ENCODE measurements at places on chromosomes 6 and 20.

DNA sequence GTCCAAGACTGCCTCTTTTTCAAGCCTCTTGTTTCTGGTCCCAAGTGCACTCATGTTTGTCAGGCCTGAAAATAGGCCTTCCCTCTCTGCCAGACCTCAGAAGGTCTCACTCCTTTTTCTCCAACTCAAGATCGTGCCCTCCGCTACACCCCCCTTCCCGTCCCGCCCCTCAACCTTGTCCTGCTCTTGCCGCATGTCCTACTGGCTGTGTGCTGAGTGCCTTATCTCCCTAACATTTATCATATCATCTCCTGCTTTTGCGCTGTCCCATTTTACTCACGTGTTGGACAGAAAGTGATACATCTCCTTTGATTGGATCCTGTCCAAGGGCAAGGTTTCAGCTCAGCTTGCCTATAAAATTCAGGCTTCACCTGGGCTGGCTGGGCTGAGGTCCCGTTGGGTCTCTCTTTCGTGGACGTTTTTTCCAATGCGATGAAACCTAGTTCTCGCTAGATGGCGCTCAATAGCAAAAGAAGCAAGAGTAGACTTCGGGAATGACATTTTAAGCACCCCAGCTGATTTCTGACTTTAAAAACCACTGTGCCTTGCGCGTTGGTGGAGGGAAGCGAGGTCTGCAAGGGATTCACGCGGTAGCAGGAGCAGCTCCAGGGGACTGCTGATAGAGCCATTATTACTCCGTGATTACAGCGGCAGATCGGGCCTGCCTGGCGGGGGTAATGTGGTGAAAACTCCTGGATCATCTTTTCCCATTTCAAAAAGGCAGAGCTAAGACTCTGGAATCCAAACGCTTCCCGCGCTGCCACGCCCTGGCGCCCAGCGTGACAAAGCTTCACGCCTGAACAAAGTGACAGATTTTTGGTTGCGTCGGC lies 137.6 kb downstream of the IMPG1 start:
- peak; percentile 44 for DNase-seq

DNA sequence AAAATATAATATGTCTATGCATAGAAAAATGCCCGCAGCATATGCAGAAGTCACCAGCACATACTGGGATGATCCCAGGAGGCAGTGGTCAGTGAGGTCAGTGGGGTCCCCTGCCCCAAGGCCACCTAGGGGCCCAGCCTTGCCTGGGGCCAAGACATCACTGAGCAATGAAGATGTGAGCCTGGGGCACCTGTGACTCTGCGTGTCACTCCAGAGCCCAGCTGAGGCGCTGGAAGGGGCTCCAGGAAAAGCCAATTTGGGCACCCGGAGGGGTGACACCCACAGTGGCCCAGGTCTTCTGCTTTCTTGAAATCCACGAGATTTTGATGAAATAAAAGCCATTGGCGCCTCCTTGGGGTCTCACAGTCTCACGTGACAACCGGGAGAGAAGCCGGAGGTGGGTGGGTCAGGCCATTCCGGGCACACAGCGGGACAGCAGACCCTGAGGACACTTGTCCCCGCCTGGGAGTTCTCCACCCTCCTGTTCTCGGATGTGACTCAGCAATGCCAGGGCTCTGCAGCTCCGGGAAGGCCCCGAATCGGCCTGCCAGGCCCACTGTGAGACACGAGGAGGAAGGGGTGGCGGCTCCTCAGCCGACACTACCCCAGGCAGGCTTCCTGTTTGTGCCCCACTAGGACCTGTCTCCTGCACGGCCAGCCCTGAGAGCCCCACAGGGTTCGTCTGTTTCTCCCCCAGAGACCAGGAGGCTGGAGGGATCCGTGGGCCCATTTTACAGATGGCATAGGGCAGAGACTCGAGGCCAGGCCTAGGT lies 24.4 kb upstream of the SLCO4A1 start:
- no peak for DNase-seq

DNA sequence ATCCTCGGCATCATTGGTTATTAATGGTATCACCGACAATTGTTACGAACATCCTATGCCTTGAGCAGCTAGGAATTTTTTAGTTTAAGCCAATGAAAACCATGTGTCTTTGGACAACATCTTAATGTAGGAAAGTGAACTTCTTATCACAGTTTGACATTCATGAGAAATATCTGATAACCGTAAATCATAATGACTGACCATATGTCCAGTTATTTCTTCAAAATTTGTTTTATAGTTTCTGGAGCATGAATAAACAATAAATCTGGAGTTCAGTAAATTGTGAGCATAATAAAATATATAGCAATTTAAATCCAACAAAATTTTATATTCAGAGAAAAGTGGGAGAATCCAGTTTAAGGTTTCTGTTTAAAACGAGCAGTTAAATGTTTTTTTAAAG lies 970.1 kb upstream of the ADGRB3 start:
- DNase-seq: no peak

DNA sequence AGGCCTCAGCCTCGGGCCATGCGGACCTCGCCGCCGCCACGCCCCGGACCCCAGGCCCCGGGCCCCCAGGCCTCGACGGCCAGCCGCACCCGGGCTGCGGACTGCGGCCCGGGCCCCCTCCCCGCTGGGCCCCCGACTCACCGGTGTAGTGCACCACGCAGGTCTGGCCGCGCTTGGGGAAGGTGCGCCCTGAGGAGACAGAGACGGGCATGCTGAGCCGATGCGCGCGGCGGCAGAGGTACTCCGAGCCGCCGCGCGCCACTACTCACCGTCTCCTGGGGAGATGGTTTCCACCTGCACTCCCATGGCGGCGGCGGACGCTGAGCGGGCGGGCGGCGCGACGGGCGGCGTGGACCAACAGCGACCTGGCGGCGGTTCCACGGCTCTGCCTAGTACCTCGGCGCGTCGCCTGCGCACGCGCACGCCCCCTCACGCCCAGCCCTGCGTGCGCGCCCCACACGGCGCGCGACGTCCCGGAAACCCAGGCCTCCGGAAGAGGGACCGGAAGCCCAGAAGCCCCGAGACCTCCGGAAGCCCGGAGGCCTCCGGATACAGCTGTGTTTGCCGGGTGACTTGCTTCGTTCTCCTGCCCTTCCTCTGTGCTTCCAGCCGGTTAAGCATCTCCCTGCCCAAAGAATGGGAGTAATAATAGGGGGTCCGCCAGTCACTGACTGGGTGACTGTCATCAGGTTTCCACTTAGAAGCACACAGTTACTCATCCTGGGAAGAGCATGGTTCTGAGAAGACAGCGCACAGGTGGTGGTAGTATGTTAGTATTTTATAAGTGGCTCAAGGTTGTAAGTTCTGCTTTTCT lies at the start of gene FKBP1A:
FKBP1A (minus strand) TSS at position 362 of the 814 bp plus-strand sequence; CDS start at position 306, 56 bp downstream.
- peak; percentile 71 for DNase-seq

- DNase-seq: no peak
These were observed 535 bp upstream of the CCDC170 start for GRCh38 chr6:151493161-151493803.

GRCh38 chr6:26163427-26164119 lies 76.3 kb downstream of the HFE start:
- no peak for DNase-seq

GRCh38 chr6:20148433-20148832 lies 63.8 kb downstream of the MBOAT1 start:
- no peak for DNase-seq

DNA sequence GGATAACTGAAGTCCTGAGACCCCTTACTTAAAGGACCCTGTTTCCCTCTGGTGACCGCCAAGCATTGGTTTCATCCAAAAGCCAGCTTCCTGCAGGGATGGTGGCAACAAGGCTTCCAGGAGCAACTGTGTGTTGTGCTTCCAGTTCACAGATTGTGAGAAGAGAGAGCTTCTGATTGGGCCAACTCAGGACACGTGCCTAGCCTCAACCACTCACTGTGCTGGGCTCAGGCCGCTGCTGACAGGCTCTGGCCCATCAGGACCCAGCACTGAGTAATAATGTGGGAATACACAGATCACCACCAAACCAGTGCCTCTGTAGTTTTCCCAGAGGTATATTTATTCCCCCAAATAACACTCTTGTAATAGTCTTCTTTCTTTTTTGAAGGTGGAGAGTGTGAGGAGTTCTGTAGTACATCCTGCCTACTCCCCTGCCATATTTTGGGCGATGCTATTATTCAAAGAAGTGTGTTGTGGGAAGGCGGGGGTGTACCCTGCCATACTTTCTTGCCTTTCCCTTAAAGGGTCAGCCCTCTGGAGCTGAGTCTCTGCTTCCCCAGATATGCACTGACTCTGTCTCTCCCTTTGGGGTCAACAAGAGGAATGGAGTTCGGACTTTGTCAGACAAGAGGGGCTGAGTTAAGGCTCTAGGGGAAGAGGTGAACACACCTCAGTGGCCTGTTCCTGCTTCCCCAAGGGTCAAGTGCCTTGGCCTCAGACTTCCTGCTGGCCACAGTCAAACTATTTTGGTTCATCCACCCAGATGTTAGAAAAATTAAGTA lies 23.2 kb downstream of the PPP1R16B start:
- no peak for DNase-seq

DNA sequence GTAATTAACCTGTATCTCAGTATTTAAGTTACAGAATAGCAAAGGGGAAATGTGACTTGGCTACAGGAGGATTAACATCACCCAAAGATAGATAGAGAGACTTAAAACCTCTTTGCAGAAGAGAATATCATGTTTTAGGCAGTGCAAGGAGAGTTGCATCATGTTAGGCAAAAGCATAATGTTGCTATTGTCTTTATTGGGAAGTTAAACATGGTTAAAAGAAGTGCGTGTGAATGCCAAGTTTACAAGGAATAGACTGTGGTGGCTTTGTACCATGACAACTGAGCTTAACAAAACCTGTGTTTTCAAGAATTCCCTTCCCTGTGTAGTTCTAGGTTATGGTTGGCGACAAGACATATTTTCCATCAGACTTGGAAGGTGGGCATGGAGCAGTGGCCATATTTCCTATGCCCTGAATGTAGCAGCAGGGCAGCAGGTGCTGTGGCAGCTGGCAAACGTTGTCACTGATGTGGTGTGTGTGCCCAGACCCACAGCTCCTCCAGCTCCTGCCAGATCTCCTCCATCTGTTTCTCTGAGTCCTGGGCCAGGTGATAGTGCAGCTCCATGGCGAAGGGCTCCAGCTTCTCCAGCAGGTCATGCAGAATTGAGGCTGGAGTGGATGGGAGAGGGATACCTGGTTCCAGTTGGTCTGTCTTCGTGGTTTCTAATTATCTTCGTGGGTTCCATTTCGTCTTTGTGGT lies 163.3 kb downstream of the QRSL1 start:
- no peak for DNase-seq

DNA sequence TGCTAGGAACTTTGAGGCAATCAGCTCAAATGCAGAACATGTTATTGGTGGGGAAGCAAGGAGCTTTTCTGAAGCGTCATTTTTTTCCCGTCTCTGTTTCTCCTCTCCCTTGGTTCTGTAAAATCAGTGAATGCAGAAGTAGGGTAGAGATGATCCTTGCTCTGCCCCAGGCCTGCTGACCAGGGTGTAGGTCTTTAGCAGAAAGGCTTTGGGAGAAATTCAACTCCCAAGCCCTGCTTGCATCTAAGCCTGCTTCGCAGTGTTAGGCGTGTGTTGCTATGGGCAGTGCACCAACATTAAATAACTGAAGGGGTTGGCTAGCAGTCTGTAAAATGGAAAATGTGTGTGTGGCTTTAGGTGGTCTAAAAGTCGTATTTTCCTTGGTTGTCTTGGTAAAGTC lies 45.9 kb downstream of the SASH1 start:
- DNase-seq: no peak

- no peak for DNase-seq
These were observed 439.0 kb upstream of the CDH4 start for GRCh38 chr20:60813066-60813465.

GRCh38 chr20:45826381-45827019 lies 612 bp downstream of the TNNC2 start:
- no peak for DNase-seq

DNA sequence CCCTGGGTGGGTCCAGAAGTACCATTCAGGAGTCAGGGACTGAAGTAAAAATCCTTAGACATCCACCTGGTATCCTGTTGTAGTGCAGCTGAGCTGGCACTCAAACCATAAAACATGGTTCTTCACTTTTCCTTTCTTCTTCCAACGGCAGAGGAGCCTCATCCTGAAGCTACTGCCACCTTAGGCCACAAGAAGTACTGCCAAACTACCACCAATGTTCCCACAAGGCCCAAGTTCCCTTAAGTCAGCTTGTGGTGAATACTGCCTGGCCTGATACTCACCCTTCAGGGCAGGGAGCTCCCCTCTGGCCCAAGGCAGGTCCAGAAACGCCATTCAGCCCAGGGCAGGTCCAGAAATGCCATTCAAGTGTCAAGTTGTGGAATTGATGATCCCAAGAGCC lies 1053.4 kb upstream of the CITED2 start:
- no peak for DNase-seq

DNA sequence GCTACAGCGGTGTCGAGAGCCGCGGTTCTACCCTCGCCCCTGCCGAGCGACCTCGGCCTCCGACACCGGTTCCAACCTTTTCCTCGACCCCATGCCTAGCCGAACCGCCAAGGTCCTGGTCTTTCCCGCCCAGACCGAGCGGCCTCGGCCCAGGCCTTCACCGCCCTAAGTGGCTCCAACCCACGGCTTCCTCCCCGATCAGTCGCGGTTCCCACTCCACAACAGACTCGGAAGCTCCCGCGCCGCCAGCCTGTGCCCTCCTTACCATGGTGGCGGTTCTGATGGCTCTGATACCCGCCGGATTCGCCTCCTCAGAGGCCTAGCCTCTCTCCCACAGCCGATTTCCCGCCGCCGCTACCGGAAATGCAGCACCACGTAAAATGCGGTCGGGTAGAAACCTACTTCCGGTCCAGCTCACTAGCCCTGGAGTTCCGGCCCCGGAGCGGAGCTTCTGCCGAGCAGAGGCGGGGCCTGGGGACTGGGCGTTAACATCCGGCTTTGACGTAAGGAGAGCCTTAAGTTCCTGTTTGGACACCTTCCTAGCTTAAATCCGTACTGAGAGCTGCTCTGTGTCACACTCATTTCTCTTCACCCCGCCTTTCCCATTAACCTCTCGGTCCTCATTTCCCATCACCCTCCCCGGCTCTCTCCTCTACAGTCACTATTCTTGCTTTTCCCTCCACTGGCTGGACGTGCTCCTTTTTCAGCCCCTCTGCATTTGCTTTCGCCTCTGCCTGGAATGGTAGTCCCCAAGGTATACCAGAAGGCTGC lies at the start of gene SNRPB:
SNRPB (minus strand) TSS at position 367 of the 771 bp plus-strand sequence; CDS start at position 268, 99 bp downstream.
- DNase-seq: peak; percentile 97

DNA sequence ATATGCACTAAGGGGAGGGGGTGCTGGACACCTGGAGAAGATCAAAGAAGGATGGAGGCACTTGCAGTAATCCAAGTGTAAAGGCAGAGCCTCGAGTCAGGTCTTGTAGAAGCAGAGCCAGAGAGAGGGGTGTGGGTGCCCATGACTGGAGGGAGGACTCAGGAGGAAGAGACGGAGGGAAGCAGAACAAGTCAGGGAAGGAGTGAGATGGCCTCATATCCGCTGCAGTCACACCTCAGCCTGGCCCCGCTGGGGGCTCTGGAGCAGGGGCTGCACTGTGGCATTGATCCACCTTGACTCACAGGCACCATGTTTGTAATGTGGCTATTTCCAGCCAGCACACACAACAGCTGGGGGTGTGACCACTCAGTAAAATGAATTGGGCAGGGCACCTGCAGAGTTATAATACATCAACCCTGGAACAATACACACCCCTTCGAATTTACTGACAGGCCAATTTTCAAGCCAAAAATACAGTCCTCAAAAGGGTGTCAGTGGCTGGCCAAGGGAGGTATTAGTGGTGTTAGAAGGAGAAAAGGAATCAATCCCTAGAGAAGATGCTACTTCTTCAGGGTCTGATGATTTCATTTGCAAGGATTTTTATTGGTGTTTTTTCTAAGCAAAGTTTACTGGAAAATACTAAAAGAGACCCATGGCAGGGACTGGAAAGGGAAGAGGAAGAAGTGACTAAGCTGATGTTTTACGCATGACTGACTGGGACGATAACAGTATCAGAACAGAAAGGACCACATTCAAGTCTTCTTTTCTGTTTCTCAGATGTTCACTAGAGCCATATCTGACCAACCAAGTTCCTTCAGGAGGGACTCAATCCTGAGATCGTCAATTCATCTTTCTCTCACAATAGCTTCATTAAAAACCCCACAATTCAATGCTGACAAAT lies 18.9 kb upstream of the NXT1 start:
- no peak for DNase-seq

Data from skeletal muscle cell (primary cell).